ENCODE measurements at places on chromosomes 2 and 18.

GRCh38 chr2:156470975-156471583 lies 34.9 kb downstream of the GPD2 start:
- DNase-seq: no peak

DNA sequence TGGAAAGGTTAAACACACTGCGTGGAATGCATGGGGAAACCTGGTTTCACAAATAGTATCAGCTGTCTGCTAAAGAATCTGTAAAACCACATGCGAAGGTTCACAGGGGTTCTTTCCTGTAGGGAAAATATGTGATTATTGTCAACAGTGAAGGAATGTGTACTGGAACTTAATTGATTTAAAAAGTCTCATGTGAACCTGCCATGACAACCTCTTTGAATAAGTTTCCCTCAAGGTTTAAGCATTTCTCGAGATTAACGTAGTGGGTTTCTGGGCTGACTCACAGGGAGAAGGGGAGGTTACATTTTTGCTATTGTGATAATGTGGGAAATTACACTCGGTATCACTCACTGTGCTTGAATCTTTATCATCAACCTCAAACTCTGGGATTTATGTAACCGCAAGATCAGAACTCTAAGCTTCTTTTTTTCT lies 28.2 kb upstream of the IL1R1 start:
- DNase-seq: no peak

- no peak for DNase-seq
Observed at GRCh38 chr2:215832791-215833190, 180.6 kb downstream of the MREG start.

DNA sequence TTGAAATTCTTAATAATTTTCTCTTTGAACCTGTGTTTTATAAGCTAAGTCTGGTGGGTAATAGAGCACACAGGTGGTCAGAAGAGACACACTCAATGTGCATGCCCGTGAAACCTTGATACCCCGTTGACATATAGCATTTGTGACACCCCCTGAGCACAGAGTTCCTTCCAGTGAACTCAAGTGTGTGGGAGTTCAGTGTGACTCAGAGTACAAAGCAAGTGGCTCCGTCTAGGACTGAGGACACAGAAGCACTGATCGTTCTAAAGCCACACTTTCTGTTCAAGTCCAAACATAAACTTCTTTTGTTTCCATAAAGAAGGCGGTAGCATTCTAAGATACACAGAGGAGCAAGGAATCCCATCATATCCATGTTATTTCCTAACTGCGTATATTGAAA lies 523.6 kb downstream of the PID1 start:
- DNase-seq: no peak

- DNase-seq: no peak
Observed at GRCh38 chr2:198664321-198664720, 793.4 kb downstream of the SATB2 start.

GRCh38 chr2:239013678-239013976 lies 165.7 kb downstream of the TWIST2 start:
- DNase-seq: no peak

DNA sequence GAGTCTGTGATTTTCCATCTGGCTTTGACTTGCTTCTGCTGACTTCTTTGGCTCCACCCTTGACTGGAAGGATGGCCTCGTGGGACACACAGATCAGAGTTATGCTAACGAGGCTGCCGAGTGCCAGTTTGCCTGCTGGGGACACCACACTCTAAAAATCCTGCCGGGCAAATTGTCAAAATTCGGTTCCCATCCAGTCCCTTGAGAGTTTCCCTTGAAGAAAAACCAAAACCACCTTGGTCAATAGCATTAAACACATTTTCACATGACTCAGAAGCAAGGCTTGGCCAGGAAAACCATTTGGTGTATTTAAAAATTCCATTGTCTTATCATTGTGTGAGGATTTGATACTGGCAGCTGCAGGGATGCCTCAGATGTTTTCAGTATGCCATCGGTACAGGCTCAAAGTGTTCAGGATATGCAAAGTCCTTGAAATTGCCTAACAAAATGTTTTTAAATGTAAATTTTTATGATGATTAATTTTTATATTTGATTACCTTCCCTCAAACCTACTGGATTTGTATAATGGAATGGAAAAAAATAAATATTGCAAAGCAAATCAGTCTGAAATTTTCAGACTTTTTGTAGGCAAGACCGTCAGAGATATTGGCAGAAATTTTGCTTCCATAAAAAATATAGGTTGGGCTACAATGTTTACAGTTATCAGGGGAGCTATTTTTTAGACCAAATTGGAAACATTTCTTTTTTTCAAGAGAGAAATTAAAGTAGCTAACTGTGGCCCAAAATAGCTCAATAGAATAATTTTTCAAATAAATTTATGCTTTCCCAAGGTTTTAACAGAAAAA lies 41.6 kb downstream of the KCNE4 start:
- DNase-seq: no peak

DNA sequence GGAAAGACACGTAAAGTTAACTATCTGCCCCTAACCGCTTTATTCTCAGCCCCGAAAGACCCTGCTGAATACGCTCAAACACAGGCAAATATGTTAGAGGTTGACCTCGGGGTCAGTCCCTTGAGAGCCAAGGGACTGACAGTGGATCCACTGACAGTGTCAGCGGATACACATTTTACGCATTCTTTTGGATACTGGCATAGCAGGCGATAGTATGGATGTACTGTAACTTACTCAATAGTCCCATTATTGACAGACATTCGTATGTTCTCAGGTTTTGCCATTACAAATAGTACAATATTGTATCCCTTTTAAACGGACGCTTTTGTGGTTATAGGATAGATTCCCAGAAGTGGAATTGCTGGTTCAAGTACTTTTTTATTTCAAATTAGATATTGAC lies 13.4 kb downstream of the ATP6V1B1 start:
- DNase-seq: no peak

DNA sequence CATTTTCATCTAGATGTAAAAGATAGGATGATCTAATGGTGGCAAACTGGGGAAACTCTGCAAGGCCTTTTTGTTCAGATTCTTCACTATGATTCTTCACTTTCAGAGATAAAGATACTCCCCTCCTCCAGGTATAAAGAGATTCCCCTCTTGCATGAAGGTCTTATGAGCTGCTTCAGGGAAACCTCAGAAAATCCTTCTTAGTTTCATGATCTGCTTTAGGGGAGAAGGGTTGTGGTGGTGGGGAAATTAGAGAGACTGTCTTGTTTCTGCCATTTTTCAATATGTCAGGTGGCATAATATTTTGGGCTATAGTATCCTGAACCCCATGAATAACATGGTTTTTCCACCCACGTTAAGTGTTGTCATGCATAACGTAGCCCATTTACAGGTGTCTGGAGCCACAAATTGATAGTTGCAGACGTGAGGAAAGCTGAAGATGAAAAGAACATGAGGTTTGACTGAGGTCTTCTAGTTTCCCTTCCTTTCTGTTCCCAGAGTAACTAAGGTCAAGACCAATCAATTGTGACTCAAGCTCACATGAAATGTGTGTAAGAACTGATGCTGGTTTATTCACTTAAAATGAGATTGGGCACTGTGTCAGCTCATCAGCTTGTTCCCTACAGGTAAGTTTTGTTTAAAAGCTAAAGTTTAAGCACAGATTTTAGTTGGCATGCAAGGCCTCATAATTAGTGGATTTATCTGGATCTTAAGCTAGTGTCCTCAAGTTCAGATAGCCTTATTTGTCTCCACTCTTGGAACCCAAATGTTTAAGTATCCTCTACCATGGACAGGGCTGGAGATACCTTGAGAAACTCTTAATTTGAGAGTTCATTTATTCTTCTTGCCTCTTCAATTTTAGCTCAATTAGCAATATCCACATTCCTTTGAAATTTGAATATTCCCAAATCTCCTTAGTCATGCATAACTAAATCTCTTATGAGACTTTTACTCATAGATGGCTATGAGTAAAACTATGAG lies 304.5 kb upstream of the FANCL start:
- no peak for DNase-seq

GRCh38 chr2:86292571-86293515 lies 44.6 kb downstream of the REEP1 start:
- DNase-seq: no peak

GRCh38 chr2:85600235-85600575 lies 2.3 kb downstream of the TMEM150A start:
- DNase-seq: no peak

DNA sequence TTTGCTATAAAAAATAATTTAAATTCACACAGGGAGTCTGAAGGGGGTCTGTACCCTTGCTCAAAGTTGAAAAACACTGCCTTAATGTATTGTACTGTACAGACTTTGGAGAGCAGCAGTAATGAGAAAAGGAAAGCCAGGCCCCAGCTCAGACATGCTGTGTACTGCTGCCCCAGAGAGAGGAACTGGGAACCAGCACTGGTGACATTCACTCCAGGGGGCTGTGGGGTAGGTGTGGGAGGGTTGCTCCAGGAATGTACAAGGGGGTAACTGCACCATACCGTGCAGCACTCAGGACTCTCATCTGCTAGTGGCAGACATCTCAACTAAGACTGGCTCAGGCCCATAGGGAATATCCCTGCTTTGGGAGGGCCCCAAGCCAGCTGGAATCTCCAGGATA lies 146.0 kb upstream of the RMP24 start:
- no peak for DNase-seq

DNA sequence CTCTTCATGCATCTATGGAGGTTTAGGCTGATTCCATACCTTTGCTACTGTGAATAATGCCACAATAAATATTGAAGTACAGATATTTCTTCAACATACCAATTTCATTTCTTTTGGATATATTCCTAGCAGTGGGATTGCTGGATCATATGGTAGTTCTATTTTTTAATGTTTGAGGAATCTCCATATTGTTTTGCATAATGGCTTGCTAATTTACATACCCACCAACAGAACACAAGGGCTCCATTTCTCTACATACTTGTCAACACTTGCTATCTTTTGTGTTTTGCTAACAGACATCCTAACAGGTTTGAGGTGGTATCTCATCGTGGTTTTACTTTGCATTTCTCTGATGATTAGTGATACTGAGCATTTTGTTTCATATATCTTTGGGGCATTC lies 253.2 kb downstream of the ZNF804A start:
- DNase-seq: no peak

GRCh38 chr18:78625847-78626246 lies 353.8 kb upstream of the SALL3 start:
- no peak for DNase-seq

- no peak for DNase-seq
Observed at GRCh38 chr2:74730530-74730929, 76.5 kb downstream of the SEMA4F start.

DNA sequence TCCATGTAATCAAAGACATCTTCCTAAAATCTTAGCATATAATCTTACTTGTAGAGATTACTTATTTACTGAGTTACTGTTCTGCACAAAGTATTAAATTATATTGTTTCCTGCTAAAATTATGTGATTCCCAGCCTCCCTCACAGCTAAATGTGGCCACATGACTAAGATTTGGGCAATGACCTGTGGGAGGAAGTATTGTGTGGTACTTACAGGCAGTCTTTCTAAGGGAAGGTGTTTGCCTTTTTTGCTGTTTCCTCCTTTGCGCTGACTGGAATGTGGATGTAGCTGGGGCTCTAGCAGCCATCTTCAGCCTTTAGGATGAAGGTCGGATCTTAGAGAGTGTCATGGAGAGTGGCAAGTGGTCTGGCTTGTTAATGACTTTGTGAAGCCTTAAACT lies 146.3 kb upstream of the APCDD1 start:
- no peak for DNase-seq

DNA sequence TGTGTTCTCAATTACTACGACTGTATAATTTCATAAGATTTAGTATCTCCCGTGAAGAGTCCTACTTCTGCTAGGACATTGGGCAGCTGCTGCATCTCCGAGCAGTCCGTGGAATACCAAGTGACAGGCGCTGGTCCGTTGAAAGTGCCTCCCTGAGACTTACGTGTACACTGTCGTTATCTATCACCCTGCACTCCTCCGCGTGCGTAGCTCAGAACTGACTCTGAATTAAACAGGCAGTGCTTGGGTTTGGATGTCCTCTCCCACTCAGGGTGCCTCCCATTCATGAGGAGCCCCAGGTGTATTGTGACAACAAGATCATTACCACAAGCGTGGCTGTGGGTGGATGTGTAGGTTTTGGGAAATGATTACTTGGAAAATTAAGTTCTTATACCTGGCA lies 148.4 kb downstream of the SH3RF3 start:
- DNase-seq: no peak

DNA sequence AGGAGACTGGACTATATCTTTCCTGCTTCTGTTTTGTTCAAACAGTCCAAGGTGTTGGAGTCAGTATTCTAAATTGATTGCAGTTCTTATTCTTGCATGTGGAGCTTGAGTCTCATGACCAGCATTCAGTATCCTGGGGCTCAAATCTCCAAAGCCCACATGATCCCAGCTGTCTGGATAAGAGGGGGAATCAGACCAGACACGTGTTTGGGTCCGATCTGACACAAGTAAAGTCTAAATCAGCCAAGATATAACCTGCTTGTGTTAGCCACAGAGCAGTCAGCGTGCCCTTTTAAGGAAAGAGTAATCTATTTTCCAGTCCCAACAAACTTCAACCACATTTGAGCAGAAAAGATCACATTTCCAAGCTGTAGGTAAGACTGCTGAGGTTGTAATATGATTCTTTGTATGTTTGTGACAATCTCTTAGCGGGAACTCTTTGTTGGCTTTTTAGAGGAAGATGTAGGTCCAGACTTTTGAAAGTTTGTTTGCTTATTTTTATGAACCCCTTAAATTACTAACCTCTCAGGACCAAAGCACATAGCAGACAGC lies 334.6 kb downstream of the SLC4A3 start:
- no peak for DNase-seq

- no peak for DNase-seq
Observed at GRCh38 chr2:173989884-173990215, 24.7 kb upstream of the SP3 start.

DNA sequence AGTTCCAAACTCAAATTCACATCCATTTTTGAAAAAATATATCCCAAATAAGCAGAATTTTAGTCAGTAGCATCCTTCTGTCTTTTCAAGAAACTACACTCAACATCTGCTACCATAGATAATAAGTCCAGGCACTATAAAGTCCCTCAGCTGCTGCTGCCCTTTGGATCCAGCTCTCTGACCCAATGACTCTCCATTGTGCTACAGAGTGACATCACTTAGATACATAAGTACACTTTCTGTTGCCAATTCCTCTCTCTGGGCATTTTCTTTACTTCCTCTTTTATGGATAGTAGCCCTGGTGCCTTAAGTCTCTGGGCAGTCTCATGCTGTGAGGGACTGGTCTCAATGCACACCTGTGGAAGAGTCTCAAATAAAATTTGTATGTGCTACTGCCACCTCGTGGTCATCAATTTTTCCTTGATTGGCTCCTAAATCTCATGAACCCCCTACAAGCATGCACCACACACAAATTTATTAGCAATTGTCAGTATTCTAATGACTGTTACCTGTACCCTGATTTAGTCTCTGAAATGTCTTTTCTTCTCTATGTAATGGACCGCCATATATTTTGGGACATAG lies 219.2 kb downstream of the LRP1B start:
- DNase-seq: no peak

- DNase-seq: no peak
Observed at GRCh38 chr2:24343225-24343882, 17.0 kb downstream of the ITSN2 start.

DNA sequence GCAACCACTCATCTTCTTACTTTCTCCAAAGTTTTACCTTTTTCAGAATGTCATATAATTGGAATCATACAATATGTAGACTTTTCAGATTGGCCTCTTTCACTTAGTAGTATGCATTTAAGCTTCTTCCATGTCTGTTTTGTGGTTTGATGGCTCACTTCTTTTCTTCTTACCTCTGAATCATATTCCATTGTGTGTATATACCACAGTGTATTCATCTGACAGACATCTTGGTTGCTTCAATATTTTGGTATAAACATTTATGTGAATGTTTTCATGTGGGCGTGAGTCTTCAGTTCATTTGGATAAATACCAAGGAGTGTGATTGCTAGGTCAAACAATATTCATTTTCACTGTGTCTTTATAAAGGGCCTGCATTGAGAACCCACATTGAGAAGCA lies 136.1 kb upstream of the NOSTRIN start:
- no peak for DNase-seq

All from stimulated activated CD8-positive, alpha-beta memory T cell treated with anti-CD3 and anti-CD28 coated beads, Interleukin-2, amount 100 ng/mL, for 48 hours (primary cell).